Left cardiac atrium (tissue), 4 donors: ENCODE measurements at places on chromosomes 2 and 18. TPM values are rescaled to one million over a fixed set of nuclear protein-coding genes. Genes with fewer than 3 reads are reported as not detected.

ASXL3 gene
- total RNA-seq: 4.5 TPM

PLGLB1 gene
- total RNA-seq: 0.41 TPM

LDLRAD4 gene
- total RNA-seq: 80.2 TPM

GKN2 gene
- not detected for total RNA-seq

COL6A3 gene
- 186 TPM for total RNA-seq

ZEB2 gene
- total RNA-seq: 131 TPM

TUBB8B gene
- not detected for total RNA-seq

SSB gene
- total RNA-seq: 57.4 TPM

FAM110C gene
- 6.2 TPM for total RNA-seq

DPY30 gene
- 37.3 TPM for total RNA-seq

HOXD11 gene
- total RNA-seq: not detected

MC2R gene
- total RNA-seq: not detected

HOXD3 gene
- total RNA-seq: 0.73 TPM

NYAP2 gene
- not detected for total RNA-seq

VAMP5 gene
- 84.7 TPM for total RNA-seq

DNAH6 gene
- total RNA-seq: 0.38 TPM

CXCR1 gene
- total RNA-seq: 0.97 TPM

CCDC74B gene
- 0.76 TPM for total RNA-seq

TRIM43 gene
- not detected for total RNA-seq

ITGB6 gene
- total RNA-seq: 0.77 TPM

OR6B3 gene
- not detected for total RNA-seq

NABP1 gene
- total RNA-seq: 19.8 TPM

SERPINB12 gene
- total RNA-seq: not detected

FLACC1 gene
- total RNA-seq: 4.9 TPM

CPLX4 gene
- total RNA-seq: not detected

CUL3 gene
- total RNA-seq: 66.0 TPM

DOK6 gene
- 9.0 TPM for total RNA-seq

TTN gene
- 1,612 TPM for total RNA-seq

ZNF521 gene
- total RNA-seq: 34.4 TPM

CTAGE1 gene
- total RNA-seq: not detected

ABHD1 gene
- 1.1 TPM for total RNA-seq

GAREM2 gene
- 4.8 TPM for total RNA-seq
